ENCODE measurements at places on chromosomes 12 and 14. TPM values are rescaled to one million over a fixed set of nuclear protein-coding genes. Genes with fewer than 3 reads are reported as not detected.

IGFBP6 gene
- 13.1 TPM for total RNA-seq

UBR7 gene
- total RNA-seq, result 32.5 TPM

STAT2 gene
- total RNA-seq, result 175 TPM

NTN4 gene
- total RNA-seq, result 190 TPM

SLC5A8 gene
- not detected for total RNA-seq

HPD gene
- total RNA-seq, result not detected

GARIN6 gene
- not detected for total RNA-seq

HOXC10 gene
- total RNA-seq, result not detected

KERA gene
- not detected for total RNA-seq

PRIM1 gene
- 22.5 TPM for total RNA-seq

GMFB gene
- 56.5 TPM for total RNA-seq

SLC7A7 gene
- 10.1 TPM for total RNA-seq

HAL gene
- under 0.01 TPM for total RNA-seq

BATF gene
- not detected for total RNA-seq

FBXO21 gene
- 122 TPM for total RNA-seq

C3AR1 gene
- 0.15 TPM for total RNA-seq

SLC38A4 gene
- not detected for total RNA-seq

FAM216A gene
- 22.0 TPM for total RNA-seq

ANG gene
- total RNA-seq, result 5.5 TPM

CMA1 gene
- total RNA-seq, result not detected

ADGRD1 gene
- not detected for total RNA-seq

RAD51AP1 gene
- total RNA-seq, result 16.3 TPM

MYO1H gene
- not detected for total RNA-seq

TMEM30B gene
- total RNA-seq, result under 0.01 TPM

OR6C1 gene
- not detected for total RNA-seq

TAS2R10 gene
- total RNA-seq, result 0.97 TPM

ARHGAP9 gene
- not detected for total RNA-seq

ADAM20 gene
- 0.32 TPM for total RNA-seq

WNT1 gene
- total RNA-seq, result not detected

PCED1B gene
- 1.1 TPM for total RNA-seq

SLC6A12 gene
- total RNA-seq, result not detected

ASCL1 gene
- total RNA-seq, result not detected

ABCC9 gene
- total RNA-seq, result 0.15 TPM

DNAH10 gene
- total RNA-seq, result under 0.01 TPM

STAC3 gene
- 0.32 TPM for total RNA-seq

SIX1 gene
- total RNA-seq, result 0.97 TPM

NT5DC3 gene
- 3.2 TPM for total RNA-seq

VWF gene
- total RNA-seq, result 531 TPM

SMARCD1 gene
- 69.2 TPM for total RNA-seq

MANSC4 gene
- total RNA-seq, result 0.32 TPM

PNN gene
- total RNA-seq, result 29.0 TPM

PTGER2 gene
- total RNA-seq, result under 0.01 TPM

BBOF1 gene
- 2.4 TPM for total RNA-seq

EML5 gene
- 0.15 TPM for total RNA-seq

KRT79 gene
- total RNA-seq, result not detected

TMEM179 gene
- not detected for total RNA-seq

SNRNP35 gene
- total RNA-seq, result 12.0 TPM

MFAP5 gene
- total RNA-seq, result not detected
